ENCODE measurements at places on chromosomes 4 and X.
A peak's percentile ranks its signal among the peaks of the same experiment; 100 is the strongest.

DNA sequence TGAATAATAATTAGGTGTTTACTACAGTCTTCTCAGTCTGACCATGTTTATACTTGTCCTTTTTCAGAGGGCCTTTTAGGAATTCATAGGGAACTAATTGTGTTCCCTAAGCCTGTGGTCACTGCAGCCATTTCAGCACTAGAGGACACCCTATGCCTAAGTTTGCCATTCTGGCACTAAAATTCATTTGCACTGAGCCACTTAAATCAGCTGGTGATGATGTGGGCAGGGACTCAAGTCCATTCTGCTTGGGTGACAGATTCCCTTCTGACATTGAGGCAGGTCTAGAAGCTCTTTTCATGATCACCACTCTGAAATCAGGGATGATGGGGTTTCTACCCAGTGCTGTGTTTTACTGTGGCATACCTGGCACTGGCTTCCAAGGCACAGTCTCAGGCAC lies 1178.9 kb upstream of the DIAPH2 start:
- no peak for DNase-seq

DNA sequence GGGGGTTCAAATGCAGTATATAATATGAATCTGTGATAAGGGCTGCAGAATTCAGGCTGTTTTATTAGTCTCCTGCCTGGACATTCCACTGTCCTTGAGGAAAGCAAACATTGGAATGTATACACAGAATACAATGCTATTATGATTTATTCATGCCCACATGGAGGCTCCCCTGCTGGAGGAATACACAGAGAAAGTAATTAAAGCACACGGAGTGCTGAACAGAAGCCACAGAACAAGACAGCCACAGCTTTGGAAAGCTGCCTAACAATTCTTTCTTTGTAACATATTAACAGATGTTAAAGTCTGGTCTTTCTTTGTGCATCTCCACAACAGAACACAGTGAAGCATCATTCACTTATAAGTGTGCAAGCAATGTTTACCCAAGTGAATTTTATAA lies 155.8 kb downstream of the ARAP2 start:
- no peak for DNase-seq

DNA sequence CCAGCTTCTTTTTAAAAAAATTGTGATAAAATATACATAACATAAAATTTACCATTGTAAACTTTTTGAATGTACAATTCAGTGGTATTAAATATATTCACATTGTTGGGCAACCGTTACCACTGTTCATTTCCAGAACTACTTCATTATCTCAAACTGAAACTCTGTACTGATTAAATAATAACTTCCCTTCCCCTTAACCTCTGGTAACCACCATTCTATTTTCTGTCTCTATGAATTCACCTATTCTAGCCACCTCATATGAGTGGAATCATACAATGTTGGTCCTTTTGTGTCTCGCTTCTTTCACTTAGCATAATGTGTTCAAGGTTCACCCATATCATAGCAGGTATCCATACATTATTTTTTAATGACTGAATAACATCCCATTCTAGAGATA lies 8.3 kb downstream of the GPR50 start:
- DNase-seq, result no peak

DNA sequence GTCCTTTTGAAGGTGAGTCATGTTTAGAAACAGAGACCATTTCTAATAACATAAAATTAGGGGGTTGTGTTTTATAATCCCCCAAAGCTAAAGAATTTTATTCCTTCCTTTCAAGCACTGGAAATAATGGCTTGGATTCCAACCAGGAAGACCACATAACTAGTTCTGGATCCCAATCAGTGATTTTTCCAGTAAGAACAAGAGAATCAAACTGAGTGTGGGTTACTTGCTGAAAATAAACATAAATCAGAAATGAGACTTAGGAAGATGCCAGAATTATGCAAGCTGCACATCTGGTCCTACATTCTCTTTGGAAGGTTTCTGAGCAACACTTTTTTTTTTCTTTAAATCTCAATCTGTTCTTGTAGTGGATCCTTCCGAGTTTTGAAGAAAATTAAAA lies 76.3 kb downstream of the SOWAHB start:
- no peak for DNase-seq

DNA sequence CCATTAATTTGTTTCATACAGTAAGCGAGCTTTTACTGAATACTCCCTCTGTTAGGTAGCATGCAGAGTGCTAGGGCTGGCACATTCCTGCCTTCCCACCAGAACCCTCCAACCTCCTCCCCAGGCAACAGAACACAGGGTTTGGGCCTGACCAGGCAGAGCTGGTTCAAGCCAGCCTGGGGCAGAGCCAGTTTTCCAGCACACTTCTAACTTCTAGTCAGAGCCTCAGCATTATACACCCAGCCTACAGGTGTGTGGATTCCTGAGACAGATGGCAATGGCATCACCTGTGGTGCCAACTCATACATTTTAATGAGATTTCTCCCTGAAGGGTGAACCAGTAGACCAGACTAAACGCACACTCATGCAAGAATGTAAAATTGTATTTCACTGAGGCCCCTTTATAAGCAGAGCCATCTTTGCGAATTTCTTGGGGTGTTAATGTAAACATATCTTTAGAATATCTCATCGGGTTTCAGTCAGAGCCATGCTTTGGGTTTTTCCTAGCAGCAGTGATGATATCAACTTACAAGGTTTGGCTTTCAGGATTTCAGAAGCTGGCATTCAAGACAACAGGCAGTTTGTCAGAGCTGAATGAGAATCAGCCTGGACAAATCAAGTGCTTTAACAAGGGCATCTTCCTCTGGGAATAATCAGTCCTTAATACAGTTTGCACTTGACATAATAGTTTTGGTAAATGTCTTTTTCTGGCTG lies 92.0 kb downstream of the GATB start:
- no peak for DNase-seq

DNA sequence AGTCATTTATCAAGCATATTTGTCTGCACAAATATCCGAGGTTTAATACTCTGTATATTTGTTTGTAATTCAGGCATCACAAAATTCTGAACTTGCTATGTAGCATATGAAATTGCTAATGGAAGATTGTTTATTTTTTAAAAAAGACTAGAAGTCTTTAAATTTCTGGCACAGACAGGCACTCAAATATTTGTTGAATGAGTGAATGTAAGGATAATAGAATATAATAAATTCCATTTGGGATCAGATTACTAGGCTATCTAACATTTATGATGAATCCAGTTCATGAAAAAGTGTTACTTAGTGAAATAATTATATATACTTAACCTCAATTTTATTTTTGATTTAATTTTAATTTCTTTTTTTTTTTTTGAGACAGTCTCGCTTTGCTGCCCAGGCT lies 30.4 kb upstream of the TEC start:
- no peak for DNase-seq

DNA sequence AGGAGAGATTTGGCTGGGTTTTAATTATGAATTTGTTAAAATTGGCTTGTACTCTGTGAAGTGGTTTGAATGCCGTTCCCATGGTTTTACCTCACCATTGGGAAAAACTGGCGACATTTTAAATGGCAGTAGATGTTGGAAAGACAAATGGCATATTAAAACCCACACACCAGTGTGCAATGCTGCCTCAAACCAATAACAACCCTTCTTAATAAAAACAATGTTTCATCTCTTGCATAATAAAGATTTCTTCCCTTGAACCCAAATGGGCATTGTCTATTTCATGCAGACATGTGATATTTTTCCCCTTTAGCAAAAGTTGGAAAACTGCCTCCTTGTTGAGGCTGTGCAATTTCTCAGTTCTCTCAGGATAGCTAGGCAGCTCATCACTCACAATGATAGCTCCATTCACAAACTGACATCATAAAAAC lies 33.7 kb downstream of the GABRB1 start:
- no peak for DNase-seq

- DNase-seq, result no peak
Measured at GRCh38 chrX:14351611-14352303, 177.6 kb upstream of the GLRA2 start.

DNA sequence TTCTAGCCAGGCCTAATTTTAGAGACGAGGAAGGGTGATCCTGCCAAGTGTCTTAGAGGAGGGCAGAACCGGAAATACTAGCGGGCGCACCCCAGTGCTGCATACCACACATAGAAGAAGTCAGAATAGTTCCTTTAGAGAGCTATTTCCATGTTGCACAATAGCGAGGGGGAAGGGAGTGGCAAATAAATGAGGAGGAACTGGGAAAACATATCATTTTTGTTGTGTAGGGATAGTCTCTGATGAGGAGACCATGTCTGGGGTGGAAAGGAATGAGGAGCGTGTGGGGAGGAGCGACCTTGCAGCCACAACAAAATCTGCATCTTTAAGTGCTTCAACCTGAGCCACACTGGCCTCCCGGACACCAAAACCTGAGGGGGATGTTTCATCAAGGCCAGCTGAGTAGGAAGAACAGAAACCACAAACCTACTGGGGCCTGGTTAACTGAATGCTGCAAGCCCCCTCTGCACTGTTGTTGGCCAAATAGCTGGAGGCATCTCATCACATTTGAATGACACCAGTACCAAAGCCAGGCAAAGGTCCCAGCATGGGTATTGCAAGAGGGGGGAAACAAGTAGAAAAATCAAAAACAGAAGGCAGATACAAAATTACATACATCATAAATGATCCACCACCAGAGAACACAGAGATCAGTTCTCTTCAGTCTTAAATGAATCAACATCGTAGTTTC lies 26.7 kb upstream of the C1QTNF7 start:
- DNase-seq, result peak; percentile 22

DNA sequence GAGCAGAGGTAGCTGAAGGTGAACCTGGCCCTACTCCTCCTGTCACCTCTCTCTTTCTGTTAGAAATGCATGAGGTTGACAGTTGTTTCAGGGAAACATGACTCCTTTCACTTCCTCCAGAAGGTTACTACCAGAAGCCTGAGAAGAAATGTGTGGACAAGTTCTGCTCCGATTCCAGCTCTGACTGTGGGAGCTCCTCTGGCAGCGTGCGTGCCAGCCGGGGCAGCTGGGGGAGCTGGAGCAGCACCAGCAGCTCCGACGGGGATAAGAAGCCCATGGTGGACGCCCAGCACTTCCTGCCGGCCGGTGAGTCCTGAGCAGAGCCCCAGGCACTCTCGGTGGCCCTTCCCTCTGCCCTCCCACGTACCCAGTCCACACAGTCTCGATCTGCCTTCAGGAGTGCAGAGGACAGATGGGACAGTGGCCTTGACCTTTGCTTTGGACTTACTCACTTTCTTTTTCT lies 61.3 kb upstream of the TLR2 start:
- DNase-seq, result no peak

GRCh38 chr4:105327956-105328355 lies 145.9 kb downstream of the PPA2 start:
- DNase-seq, result no peak

GRCh38 chr4:55635741-55636655 lies at the start of gene NMU:
NMU (minus strand) TSS chr4:55636298; CDS start chr4:55636192, 106 bp downstream.
- DNase-seq, result no peak

DNA sequence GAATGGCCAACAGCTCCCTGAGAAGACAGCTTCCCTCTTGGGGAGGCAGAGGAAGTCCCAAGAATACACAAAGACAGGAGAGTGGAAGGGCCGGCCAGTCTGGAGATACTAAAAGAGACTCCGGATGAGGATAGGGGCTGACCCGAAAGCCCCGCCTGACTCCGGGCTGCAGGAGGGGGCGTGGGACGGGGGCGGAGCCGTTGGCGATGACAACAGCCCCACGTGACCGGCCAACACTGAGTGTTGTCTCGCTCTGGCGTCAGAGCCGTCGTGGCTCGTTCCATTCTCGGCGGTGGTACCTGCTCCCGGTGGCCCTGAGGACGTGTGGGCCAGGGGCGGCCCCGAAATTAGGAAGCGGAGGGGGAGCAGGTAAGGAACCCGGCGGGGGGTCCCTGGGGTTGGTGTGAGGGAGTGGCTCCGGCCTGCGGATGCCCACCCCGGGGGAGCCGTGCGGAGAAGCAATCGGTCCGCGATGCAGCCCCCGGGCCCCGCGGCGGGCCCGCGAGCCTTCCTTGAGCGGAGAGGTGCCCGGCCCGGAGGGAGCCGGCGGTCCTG lies at the start of gene BEX4:
Gene BEX4 (plus strand): TSS at position 239 of the 555 bp plus-strand sequence. CDS start 1,046 bp downstream, outside the sequence.
- peak; percentile 74 for DNase-seq

DNA sequence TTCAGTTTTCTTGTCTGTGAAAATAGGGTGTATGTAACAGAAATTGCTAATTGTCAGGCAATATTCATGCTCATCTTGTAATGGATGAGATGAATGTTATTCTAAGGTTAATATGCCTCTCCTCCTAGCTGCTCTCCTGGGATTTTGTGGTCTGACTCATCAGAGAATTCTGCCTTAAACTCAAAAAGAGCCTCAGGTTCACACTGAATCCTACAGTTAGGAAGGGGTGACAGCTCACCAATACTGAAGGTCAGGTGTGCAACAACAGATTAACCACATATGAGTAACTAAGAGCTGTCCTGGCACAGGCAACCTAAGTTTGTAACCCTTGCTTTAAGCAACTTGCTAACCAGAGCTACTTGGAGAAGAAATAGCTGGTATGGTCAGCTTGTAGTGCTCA lies 197.7 kb downstream of the SPATA18 start:
- no peak for DNase-seq

DNA sequence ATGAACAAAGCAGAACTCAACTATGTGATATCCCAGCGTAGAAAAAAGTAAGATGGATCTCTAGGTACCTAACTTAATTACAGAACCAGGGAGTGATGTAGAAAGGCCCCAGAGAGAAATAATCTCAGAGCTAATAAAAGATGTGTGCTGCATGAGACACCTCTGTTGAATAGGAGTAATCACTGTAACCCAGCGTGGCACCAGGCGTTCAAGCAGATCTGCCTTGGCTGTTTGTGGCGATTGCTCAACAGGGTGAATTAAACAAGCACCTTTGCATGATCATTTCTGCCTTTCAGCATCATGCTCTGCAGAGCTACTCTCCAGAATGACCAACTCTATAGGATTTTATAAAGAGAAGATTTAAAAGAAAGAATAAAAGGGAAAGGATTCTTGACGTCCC lies 81.7 kb upstream of the KCNIP4 start:
- DNase-seq, result no peak

DNA sequence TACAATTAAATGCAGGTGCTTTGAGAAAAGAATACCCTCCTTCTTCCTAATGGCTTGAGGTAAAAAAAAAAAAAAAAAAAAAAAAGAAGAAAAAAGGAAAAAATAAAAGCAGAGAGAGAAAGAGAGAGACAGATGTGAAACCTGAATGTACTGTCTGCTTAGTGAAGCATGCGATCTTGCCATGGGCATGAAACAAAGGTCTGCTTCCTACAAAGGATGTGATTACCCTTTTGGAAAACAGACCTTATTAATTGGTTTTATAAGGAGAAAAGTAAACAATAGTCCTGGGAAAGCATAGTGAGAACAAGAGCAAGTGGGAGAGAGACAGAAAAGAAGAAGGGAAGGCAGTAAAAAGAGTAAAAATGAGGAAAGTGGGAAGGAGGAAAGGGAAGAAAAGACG lies 526.1 kb upstream of the PABPC4L start:
- DNase-seq, result no peak

GRCh38 chr4:150037251-150037856 lies 40.9 kb upstream of the DCLK2 start:
- DNase-seq, result no peak
